ENCODE measurements at places on chromosomes 1 and 21.
A peak's percentile ranks its signal among the peaks of the same experiment; 100 is the strongest.

GRCh38 chr21:34029743-34030528, 43.4 kb upstream of the MRPS6 start:
- DNase-seq, result peak; percentile 89
- no peaks in the 10 kb centered on the region for H3K36me3 ChIP-seq
- H3K27me3 ChIP-seq, result no peaks in the 10 kb centered on the region
- H3K27ac ChIP-seq, result no peak overlapping the region

- H3K4me1 ChIP-seq, result no peaks in the 10 kb centered on the region
- H3K36me3 ChIP-seq, result no peaks in the 10 kb centered on the region
- no peak overlapping the region for H3K27ac ChIP-seq
- H3K27me3 ChIP-seq, result peaks cover 8% of the 10 kb centered on the region
- DNase-seq, result peak; percentile 50
Observed at GRCh38 chr1:9842073-9842711, 18.4 kb upstream of the CLSTN1 start.

DNA sequence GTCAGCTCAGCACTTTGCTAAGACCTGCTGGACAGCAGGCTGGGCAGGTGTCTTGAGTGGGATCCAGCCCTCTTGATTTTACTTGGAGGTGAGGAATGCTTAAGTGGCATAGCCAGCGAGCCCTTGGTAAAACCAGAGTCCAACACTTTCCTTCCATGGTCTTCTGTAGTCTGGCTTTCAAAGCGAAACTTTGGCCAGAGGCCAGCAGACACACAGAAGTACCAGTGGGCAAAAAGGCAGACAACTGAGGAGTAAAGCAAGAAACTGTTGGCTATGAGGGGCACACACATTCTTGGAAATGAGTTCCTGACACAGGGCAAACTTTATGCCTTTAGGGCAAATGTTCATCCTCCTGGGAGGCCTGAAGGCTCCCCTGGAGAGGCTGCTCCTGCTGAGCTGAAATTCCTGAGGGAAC, 281.0 kb upstream of the POU3F1 start:
- no peaks in the 10 kb centered on the region for H3K36me3 ChIP-seq
- no peak overlapping the region for H3K27ac ChIP-seq
- no peaks in the 10 kb centered on the region for H3K4me1 ChIP-seq
- DNase-seq, result peak; percentile 2

DNA sequence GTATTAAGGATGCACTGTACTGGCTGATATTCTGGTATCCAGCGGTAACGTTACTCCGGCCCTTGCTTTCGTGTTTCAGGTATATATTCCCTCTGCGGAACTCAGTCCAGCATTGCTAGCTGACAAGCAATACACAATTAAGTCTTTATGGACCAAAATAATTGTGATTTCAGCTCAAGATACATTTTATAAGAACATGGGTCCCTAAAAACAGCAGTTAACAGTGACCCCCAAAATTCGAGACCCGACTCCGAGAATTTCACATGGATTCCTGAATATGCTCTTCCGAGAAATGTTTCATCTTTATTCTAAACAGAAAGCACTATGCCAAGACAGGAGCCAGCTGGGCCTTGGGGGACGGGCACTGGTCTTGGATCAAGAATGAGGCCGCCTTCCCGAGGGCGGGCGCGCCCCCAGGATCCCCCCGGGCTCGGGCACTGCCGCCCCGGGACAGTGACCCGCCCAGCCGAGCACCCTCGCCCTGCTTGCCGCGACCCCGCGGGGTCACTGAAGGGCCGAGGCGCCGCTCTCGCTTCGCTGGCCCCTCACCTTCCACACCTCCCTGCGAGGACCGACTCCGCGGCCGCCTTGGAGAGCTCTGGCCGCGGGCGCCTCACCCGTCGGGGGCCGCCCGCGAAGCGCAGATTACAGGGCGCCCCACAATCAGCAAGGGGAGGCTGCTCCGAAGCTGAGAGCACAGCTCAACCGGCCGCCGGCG, 610 bp downstream of the SCYL3 start:
- H3K27ac ChIP-seq, result peak overlapping the region; percentile 100
- H3K36me3 ChIP-seq, result no peaks in the 10 kb centered on the region
- peaks cover 2% of the 10 kb centered on the region for H3K27me3 ChIP-seq
- H3K4me1 ChIP-seq, result peaks cover 3% of the 10 kb centered on the region
- peak; percentile 23 for DNase-seq

DNA sequence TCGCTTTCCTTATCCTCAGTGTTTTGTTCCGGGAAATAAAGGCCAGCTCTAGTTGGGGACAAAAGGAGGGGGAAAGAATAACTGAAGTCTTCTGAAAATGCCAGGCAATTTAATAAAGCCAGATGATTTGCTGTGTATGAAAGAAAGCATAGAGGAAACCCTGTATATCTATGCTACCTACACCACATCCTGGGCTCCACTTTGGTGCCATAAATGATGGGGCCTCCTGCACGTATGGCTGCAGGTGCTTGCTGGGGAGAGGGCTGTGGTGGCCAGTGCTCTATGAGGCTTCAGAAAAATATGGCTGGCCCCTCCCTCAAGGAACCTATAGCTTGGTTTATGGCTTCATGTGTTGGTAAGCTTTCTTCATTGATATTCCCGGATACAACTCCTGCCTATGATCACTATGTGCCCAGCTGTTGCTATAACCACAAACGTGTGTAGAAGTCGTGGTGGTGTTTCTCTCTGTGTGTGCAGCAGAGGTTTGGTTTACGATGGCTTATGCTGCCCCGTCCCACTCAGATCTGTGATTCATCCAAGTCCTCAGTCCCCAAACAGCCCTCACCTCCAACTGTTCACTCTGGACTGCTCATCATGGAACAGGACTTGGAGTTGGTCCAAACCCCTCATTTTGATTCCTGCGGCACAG, 59.5 kb downstream of the BACE2 start:
- no peak for DNase-seq
- no peaks in the 10 kb centered on the region for H3K36me3 ChIP-seq
- no peaks in the 10 kb centered on the region for H3K4me1 ChIP-seq
- no peaks in the 10 kb centered on the region for H3K27me3 ChIP-seq
- H3K4me3 ChIP-seq, result no peak overlapping the region

Data from fibroblast of lung (primary cell).